ENCODE measurements at places on chromosomes 12 and 14.

DNA sequence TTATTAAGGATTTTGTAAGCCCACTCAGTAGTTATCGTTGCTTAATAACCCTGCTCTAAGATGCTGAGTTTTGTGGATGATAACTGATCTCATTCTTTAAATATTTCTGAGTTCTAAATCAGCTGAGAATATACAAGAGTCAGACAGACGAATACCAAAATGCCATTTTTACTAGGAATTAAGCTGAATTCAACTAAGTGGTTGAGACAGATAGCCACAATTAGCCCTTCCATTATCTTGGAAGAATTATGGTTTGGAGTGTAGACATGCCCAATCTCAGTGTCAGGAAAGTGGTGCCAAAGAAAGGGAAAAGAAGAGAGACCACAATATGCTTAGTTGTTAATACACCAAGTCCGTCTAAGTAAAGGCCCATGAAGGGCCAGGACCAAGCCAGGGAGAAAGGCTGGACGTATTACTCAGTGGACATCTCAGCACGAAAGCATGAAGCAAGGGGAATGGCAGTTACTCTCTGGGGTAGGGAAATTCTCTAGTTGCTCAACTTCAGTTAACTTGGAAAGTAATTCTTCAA lies 58.6 kb downstream of the KCNA5 start:
- no peak for DNase-seq

- no peak for DNase-seq
Measured at GRCh38 chr12:3589745-3590144, 98.7 kb downstream of the PRMT8 start.

- no peak for DNase-seq
Measured at GRCh38 chr12:127516467-127516866, 750.5 kb upstream of the TMEM132C start.

DNA sequence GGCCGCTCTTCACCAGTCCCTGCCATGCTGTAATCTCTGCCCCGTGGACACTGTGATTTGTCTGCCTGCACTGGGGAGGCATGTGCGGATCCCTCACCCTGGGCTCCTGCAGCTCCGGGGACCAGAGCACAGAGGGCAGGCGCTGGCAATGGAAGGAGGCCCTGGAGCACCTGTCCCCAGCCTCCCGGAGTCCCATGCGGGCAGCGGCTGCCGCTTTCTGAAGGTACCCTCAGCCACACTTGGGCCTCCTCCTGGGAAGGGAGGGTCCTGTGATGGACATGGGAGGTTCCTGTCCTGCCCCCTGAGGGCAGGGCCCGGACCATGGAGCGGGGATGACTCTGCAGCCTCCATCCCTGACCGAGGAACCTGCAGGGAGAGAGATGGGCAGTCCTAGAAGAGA lies 297.4 kb upstream of the SFSWAP start:
- DNase-seq: no peak

DNA sequence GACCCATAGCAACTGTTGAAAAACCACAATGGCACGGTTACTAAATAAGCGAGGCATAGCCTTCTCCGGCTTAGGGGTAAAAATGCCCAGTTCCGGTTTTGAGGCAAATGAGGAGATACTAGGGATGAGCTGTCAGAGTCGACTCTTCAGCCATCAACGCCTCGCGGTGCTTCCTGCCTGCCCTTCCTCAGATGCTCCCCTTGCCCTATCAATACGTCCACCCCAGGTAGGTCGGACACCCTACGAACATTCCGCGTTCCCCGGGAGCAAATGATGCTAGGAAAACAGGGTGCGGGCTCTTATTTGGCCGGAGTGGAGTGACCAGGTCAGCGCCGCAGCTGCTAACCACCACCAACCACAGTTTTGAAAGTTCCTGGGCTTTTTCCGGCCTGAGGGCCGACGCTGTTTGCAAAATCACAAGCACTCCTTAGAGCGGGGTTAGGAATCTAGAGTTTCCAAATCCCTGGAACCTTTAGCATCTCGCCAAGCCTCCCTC lies 1.2 kb downstream of the SRSF9 start:
- peak; percentile 7 for DNase-seq

GRCh38 chr12:42977451-42978230 lies 388.1 kb upstream of the PRICKLE1 start:
- DNase-seq: no peak

GRCh38 chr12:28104903-28105864 lies 85.1 kb upstream of the CCDC91 start:
- DNase-seq: no peak

DNA sequence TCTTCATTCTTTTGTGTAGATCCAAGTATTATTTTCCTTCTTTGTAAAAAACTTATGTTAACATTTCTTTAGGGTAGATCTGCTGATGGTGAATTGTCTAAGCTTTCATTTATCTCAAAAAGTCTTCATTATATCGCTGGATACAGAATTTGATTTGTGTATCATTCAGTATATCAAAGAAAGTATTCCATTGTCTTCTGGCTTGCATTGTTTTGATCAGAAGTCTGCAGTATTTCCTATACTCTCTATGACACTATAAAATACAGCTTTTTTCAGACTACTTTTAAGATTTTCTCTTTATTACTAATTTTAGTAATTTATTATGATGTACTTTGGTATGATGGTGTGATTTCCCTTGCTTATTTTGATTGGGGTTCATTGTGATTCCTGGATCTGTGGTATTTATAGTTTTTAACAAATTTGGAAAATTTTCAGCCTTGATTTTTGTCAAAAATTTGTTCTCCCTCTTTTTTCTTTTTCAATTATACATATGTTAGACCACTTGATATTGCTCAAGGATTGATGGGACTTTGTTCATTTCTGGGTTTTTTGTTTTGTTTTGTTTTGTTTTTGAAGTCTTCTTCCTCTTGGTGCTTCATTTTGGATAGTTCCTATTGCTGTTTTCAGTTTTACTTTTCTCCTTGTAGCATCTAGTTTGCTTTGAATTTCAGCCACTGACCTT lies 176.5 kb downstream of the ZFP36L1 start:
- DNase-seq: no peak

DNA sequence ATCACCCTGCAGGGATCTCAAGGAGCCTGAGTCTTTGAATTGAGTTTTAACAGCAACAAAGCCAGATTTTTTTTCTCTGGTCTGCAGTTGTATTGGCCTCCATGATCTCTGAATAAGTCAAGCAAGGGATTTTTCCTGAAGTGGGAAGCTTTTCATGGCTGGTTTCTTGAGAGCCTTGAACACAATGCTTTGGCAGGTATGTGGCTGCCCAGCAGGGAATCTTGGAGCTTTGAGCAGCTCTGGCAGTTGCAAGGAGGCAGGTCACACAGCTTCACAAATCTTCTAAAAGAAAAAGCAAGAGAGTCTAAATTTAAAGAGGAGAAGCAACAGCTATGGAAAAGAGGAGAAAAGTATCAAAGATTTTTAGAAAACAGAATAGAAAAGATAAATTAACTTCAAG lies 60.1 kb downstream of the RPS29 start:
- DNase-seq: no peak

GRCh38 chr12:1706632-1706980 lies 15.7 kb downstream of the ADIPOR2 start:
- DNase-seq: no peak

GRCh38 chr12:66047411-66048021 lies 83.0 kb downstream of the LLPH start:
- no peak for DNase-seq

DNA sequence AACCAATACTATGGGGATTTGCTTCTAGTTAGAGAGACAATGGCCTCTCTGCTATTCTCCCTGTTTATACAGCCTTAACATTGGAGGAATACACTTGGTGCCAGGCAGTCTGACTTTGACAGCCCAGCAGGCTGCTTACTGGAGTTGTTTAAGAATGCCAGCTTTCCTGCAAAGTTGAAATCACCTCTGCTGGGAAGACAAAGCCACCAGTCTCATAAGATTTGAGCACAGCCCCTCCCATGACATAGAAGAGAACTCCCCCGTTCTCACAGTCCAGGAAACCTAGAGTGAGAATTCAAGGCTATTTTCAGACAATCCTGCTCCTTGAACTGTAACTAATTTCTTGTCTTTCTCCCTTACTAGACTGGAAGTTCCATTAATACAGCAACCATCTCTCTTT lies 21.1 kb upstream of the CATSPERB start:
- no peak for DNase-seq

DNA sequence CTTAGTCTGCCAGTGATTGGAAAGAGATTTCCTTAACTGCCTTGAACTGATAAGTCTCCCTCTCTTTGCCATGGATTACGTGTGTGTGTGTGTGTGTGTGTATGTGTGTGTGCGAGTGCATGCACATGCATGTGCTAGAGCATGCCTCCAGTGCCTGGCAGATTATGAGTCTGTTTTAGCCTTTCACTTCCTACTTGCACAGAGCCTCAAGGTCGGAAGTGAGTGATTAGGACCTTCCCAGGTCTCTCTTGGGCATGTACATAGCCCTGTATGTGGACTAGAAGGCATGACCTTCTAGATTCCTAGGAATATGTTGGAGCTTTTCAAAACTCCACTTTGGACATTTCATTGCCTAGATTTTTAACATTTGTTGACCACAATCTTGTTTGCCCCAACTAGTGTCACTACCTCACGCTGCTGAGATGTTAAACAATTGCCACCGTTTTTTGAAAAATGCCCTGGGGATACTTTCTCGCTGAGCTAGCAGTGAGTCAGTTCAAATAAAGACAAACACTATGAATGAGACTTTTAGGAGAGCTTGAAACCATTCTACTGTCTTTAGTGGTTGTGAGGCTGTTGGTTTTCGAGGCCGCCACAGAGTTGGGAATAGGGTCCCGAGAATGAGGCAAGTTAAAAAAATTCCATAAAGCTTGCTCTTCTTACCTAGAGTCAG lies 28.2 kb downstream of the KIAA0586 start:
- DNase-seq: no peak

- DNase-seq: no peak
Measured at GRCh38 chr14:31263485-31264133, 56.0 kb upstream of the HECTD1 start.

DNA sequence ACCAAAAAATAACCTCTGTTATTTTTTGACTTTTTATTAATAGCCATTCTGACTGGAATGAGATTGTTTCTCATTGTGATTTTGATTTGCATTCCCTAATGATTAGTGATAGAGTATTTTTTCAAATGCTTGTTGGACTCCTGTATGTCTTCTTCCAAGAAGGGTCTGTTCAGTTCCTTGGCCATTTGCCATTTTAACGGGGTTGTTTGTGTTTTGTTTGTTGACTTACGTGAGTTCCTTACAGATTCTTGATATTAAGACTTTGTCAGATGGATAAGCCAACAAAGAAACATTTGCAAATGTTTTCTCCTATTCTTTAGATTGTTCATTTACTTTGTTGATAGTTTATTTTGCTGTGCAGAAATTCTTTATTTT lies 651.6 kb upstream of the LRFN5 start:
- no peak for DNase-seq

DNA sequence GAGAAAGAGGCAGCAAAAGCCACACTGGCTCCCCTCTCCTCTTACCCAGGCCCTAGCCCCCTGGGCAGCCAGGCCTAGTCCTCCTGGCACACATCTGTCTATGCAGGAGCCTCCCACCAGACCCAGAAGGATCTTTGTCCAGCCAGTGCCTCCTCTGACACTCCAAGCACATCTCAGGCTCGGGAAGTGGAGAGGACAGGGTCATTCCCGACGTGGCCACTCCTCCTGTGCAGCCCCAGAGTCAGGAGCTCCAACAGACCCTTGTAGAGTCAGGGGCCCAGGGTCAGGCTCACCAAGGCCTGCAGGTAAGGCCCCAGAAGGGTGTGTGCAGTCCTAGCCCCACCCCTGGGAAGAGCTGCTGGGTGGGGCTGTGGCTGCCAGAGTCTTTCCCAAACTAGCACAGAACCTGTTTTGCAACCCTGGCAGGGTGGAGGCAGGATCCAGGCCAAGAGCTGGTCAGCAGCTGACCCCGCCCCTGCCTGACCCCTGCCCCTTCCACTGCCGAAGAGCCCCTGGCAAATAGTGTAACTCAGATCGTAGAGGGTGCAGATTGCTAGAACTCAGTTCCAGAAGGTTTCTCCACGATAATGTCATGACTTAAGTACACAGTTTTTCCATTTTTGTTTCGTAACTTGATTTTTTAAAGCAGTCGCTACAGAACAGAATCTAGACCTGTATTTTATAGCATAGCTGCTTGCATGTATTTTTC lies 26.6 kb upstream of the PNMA1 start:
- no peak for DNase-seq

GRCh38 chr12:91406920-91407341 lies 224.3 kb upstream of the DCN start:
- no peak for DNase-seq

DNA sequence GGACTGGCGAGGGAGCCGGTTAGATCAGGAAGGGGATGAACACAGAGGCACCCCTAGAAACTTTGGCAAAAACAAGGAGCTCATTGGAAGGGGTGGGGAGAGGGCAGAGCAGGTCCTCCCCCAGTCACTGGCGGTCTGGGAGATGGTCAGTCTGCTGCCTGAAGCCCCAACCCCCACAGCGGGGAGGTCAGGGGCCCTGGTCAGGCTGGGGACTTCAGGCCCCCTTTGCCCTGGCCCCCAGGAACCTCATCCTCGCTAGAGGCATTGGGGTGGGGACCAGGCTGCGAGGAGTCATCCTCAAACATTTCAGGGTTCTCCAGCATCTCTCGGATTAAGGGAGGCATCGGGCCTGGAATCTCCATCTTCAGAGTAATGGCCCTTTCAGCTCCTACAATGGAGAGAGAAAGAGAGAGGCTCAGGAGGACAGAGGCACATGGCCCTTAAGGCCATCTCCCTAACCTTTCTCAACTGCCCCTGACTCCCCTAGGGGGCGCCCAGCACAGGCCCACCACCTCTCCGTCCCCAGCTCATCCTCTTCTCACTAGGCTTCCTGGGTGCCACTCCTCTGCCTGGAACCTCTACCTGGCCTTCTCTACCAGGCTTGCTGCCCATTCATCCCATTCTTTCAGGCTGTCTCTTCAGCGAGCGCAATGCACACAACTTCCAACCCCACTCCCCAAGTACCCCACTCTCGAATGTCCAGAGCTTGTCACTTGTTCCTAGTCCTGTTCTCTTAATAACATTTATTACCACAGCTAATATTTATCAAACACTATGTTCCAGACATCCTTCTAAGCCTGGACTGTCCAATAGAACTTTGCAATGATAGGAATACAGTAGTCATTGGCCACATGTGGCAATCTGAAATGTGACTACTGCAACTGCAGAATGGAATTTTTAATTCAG lies 4.7 kb upstream of the ITGB7 start:
- DNase-seq: no peak

- DNase-seq: no peak
Measured at GRCh38 chr12:24075650-24076049, 126.2 kb upstream of the SOX5 start.

DNA sequence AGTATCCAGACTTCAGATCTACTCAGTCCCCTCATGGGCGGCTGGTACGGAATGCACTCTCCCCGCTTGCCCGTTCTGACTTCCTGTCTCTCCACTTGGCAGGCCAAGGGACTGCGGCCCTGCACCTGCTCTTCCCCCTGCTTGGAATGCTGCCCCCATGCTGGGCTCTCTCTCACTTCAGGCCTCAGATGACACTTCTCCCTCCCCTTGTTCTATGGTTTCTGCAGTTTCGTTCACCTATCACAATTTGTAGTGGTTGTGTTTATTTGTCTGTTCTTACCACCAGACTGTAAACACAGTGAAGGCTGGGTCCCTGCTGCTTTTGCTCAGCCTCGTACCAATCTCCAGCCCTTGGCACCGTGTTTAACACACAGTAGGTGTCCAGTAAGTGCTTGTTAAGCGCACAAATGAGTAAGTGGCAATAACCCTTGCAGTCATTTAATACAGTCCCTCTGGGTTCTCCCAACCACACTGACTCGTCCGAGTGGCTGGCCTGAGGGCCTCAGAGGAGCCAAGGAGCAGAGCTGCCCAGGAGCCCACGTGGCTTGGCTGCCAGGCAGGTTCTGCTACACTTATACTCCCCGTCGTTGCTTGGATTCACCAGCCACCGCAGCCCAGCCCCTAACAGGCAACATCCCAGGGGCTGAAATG lies 11.8 kb downstream of the SLC6A12 start:
- no peak for DNase-seq
